ENCODE measurements at places on chromosomes 4 and X. TPM values are rescaled to one million over a fixed set of nuclear protein-coding genes. Genes with fewer than 3 reads are reported as not detected.

DNA sequence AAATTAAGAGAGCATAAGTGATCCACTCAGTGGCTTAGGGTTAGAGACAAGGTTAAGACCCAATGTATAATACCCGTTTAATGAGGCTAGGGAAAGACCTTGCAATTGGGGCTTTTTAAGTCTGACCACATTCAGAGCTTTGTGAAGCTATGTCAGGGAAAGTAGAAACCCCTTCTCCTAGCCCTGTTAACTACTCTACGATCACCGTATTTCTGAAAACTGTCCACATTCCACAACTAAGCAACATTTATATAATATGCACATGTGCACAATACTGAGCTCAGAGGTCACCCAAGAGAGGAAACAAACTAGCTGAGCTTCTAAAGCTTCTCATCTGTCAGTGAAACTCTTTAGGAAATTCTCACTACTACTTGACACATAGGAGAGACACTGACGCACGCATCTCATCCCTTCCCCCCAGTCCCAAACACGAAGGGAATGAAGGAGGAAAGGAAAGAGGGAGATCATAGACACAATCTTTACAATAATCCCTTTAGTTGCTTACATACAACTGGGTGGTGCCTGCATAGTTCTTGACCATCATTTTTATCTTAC is 56.2 kb downstream of the METTL14 start:
- no peaks in the 10 kb centered on the region for H3K4me1 ChIP-seq
- H3K27me3 ChIP-seq, result no peaks in the 10 kb centered on the region
- no peak for DNase-seq

SYN1 gene
- total RNA-seq, result 0.35 TPM

DNA sequence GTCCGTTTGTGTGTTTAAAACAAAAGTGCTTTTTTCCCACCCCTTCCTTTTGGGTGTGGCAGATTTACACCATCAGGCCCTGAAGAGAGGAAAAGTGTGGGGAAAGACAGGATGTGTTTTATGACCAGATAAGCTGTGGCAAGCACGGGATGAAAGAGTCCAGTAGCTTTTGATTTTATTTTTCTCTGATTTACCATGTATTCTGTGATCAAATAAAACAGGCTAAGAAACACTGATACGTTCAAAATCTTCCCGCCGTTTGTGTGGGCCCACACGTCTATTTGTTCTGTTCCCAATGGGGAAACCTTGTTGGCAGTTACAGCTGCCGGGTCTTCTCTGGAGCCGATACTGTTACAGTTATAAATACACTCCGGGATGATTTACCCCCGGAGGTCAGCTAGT is 10.8 kb downstream of the LRP2BP start:
- peak overlapping the region; percentile 72 for H3K27ac ChIP-seq
- H3K4me1 ChIP-seq, result peaks cover 24% of the 10 kb centered on the region
- H3K4me3 ChIP-seq, result peak overlapping the region; percentile 10

GRIA2 gene
- total RNA-seq, result not detected

Data from activated CD4-positive, alpha-beta T cell treated with anti-CD3 and anti-CD28 coated beads, Interleukin-2, amount 10 ng/mL, durations not matched to agents 7 days and 5 days (primary cell).